Activated gamma-delta T cell treated with anti-CD3 and anti-CD28 coated beads, Interleukin-2, amount 50 U/mL, for 16 hours (primary cell): ENCODE measurements at places on chromosomes 7 and 10.

DNA sequence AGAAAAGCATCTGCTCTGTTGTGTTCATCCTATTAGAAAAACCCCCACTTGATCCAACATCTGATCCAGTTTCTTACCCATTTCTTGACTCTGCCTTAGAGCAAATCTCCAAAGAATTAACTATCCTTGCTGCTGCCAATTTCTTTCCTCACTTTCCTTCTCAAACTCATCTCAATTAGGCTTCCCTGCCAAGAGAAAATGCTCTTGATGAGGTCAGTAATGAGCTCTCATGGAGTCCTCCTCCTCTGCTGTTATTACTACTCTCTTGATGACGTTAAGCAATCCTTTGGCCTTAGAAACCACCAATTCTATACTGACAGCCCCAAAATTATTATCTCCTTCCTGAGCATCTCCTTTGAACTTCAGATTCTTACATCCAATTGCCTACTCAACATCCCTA, 162.0 kb upstream of the FAM13C start:
- no peak for DNase-seq

DNA sequence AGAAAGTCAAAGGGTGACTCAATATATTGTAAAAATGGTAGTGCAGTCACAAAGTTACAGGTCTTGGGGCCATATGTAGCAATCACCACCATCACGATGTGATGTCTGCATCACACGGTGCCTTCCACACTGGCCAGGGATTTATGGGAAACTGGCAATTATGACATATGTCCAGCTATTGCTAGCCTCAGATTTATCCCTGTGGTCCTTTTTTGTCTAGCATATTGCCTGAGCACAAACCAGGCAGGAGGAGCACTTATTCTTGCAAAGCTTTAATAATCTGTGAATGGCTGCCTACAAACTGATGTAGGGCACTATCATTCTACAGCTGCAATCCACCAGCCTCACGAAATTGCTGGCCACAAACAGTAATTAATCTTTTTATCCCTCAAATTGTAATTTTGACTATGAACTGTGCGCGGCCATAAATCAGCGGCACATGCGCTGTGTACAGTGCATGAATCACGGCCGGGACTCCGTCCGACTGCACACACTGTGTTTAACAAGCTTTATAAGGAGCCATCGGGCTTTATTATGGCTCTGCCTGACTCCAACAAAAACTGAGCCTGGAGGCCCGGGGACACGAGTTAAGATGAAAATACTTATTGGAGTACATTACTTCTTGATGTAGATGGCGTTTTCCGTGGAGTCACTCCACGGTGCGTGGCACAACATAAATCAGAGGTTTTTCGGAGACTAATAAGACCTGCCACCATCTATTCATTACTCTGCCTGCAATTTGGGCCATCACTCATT, 115.2 kb downstream of the EBF3 start:
- DNase-seq: no peak

DNA sequence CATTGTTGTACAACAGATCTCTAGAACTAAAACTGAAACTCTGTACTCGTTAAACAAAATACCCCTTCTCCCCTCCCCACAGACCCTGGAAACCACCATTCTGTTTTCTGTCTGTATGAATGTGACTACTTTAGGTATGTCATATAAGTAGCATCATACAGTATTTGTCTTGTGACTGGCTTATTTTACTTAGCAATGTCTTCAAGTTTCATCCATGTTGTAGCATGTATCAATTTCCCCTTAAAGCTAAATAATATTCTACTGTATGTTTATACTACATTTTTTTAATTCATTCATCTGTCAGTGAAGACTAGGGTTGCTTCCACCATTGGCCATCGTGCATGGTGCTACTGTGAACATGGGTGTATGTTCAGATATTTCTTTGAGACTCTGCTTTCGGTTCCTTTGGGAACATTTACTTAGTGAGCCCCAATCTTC, 71.2 kb upstream of the RPA3 start:
- DNase-seq: no peak

DNA sequence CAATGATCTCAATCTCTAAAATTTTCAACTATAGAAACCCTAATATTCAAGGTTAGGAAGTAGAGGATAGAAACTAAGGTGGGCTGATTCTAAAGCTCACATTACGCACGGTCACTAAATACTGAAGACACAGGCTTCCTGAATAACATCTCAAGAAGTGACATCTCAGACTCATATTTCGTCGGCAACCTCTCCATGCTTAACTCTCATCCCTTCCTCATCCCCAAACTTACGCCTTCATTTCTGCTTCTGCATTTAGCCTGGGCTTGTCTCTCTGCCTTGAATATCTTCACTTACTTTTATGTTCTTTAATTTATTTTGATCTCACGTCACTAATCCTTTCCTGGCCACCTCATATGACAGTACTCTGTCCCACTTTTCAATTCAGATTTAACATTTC, 9.2 kb downstream of the PGAM1 start:
- DNase-seq: no peak

GRCh38 chr7:118877187-118877586, 652.7 kb downstream of the ANKRD7 start:
- no peak for DNase-seq

DNA sequence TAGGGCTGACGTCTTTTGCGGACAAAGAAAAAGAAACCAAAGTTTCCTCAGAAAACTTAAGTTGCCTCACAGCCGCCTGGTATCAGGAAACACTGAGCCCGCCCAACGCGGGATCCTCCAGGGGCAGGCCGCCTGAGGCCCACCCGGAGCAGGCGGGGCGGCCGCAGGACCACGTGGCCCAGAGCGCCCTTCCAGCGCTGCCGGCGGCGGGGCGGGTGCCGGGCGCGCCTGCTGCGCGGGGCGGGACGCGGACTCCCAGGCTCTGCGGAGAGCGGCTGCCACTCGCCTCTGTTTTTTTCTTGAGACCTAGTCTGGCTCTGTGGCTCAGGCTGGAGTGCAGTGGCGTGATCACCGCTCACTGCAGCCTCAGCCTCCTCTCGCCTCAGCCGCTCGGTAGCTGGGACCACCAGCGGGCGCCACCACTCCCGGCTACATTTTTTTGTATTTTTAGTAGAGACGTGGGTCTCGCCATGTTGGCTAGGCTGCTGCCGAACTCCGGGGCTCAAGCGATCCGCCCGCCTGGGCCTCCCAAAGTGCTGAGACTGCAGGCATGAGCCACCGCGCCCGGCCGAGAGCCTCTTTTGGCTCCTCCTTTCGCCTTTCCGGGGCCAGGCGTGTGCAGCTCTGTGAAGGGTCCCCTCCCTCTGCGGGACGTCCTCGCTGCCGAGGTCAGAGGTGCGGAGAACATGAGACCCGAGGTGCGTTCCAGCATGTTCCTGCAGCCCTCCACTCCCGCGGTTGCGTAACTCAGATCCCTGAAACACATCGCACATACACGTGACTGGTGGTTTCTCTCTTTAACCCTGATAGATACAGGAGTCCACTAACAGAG, 11.6 kb upstream of the HNRNPF start:
- peak; percentile 65 for DNase-seq

GRCh38 chr7:55951637-55952351, at the start of gene MRPS17:
TSS of gene MRPS17 (plus strand) at chr7:55951877. CDS start at chr7:55953196, 1,319 bp downstream.
- peak; percentile 88 for DNase-seq

GRCh38 chr10:6875269-6875865, 295.3 kb upstream of the PRKCQ start:
- no peak for DNase-seq

DNA sequence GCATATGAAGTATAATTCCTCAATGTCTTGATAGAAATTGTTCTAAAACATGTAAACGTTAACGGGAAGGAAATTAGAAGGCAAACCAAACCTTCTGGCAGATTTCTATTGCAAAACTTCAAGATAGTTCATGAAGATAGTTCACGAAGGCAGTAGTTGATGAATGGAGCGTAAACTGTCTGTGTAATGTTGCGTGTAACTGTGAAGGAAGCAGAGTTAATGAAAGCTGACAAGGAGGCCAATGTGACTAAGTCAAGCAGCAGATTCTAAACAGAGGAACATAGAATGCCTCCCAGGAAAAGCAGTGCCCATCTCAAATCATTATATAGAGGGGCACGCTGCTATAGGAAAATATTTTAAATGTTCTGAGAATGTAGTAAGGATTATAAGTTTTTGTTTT, 659.7 kb upstream of the IGFBP3 start:
- no peak for DNase-seq

DNA sequence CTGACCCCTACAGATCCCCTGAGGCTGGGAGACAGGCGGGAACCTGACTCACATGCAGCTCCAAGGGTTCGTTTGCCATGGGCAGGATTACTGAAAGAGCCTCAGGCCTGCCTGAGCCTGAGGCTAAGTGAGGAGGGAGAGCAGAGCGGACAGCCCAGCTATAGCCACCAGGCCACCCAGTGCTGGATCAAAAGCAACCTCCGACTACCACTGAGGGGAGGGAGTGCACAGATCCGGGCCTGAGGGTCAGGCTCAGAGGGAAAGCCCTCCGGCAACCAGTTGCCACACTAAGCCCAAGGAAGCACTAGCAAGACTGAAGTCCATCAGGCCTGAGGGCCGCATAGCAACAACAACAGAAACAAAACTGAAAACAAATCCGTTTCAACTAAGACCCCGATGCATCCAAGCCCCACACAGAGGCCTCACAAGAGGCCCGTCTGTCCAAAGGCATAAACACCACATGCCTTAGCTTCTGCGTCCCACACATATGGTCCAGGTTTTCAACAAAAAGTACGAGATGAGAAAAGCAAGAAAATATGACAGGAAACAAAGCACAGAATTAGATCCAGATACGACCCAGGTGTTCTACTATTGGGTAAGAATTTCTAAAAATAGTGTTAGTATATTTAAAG, 92.5 kb upstream of the VIPR2 start:
- no peak for DNase-seq

GRCh38 chr10:30792025-30792424, 162.5 kb upstream of the LYZL2 start:
- DNase-seq: no peak

- DNase-seq: no peak
Observed at GRCh38 chr7:153457746-153458145, 594.5 kb upstream of the DPP6 start.

- DNase-seq: peak; percentile 19
Observed at GRCh38 chr7:51067757-51068156, 248.9 kb downstream of the COBL start.

DNA sequence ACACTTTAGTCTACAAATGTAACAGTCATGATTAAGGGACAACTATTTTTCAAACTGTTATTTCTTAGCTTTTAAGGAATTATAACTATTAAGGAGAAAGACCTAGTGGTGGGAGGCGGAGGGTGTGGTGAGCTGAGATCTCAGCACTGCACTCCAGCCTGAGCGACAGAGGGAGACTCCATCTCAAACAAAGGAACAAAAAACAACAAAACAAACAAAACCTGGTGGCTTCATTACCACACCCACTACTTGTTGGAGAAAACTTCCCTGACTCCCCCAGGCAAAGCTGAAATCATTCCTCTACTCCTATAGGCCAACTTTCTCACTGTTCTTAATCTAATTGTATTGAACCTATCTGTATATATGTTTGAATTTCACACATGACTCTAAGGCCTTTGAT, 3.2 kb downstream of the POLR1F start:
- no peak for DNase-seq

GRCh38 chr10:78516756-78517155, 483.1 kb downstream of the RPS24 start:
- DNase-seq: no peak

- DNase-seq: peak; percentile 37
Observed at GRCh38 chr10:110498087-110498981, 627 bp downstream of the DUSP5 start.

DNA sequence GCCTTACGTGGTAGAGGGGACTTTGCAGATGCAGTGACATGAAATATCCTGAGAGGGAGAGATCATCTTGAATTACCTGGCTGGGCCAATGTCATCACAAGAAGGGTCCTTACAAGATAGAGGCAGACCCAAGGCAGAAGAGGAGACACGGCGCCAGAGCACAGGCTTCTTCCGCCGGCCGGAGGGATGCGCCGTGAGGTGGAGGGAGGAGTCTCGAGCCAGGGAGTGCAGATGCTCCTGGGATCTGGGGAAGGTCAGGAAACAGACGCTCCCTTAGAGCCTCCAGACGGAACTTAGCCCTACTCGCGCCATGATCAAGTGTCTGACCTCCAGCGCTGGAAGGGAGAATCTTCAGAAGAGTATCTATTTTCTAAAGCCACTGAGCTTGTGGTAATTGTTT, 304.8 kb downstream of the GLRX3 start:
- DNase-seq: no peak

DNA sequence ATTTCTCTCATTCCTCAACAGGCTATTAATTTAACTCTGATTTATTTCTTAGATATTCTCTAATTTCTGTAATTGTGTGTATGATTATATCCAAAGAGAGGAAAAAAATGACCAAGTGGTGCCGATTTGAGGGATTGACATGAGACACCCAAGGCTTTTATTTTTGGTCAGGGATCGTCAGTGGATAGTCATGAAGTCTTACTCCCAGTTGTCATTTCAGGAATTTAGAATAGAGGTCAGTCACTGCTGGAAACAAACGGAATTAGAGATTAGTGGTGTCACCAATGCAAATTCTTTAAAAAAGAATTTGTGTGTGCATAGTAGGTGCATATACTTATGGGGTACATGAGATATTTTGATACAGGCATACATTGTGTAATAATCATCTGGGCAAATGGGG, 26.8 kb upstream of the AGR3 start:
- DNase-seq: no peak

DNA sequence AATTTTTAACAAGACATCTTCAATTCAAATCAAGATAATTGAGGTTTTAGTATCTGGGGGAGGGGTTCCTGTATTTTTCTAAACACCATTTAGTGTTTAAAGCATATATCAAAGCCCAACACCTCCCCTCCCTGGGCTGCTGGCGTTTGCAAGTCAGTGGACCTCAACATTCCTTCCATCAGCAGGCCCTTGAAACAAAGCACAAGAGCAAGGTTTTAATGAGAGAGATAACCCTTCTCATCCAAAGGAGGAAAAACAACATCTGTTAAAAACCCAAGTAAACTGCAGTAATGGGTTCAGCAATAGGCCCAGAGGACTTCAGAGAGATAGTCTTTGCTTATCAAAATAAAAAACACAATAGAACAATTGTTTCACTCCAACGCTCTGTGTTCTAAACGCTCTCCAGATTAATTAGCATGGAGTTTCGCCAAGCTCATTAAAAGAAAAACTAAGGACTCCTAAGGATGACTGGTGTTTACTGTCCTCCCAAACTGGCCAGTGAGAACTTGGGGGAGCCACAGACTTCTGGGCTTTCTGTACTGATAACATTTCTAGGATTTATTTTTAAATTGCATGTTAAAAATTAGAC, 2.5 kb downstream of the JCAD start:
- DNase-seq: no peak

DNA sequence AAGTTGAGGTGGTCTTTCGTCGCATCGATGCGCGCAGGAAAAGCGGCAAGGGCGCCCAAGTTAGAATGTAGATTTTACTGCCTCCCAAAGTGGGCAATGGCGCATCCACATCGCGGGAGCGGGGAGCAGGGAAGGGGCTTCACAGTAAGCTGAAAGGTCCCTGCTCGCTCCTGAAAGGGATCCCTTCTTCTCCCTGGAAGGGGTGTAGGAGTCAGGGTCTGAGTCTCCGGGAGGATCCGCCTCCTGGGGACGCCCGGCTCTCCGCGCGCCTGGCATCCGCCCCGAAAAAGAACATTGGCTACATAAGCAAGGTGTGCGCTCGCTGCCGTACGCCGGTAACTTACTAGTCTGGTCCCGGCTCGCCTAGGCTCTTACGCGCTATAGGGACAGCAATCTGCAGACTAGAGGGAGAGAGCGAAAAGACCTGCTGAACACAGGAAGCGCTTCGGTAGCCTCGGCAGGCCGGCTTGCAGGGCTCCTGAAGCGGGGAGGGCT, 804 bp downstream of the UNC5B start:
- no peak for DNase-seq

- DNase-seq: no peak
Observed at GRCh38 chr7:134885967-134886352, 100.3 kb upstream of the AGBL3 start.

- DNase-seq: no peak
Observed at GRCh38 chr7:111863269-111863668, 301.0 kb upstream of the IMMP2L start.
